ENCODE measurements at places on chromosomes 1 and 21.

GRCh38 chr1:43174873-43175272, 2.7 kb downstream of the CFAP57 start:
- DNase-seq, result no peak

DNA sequence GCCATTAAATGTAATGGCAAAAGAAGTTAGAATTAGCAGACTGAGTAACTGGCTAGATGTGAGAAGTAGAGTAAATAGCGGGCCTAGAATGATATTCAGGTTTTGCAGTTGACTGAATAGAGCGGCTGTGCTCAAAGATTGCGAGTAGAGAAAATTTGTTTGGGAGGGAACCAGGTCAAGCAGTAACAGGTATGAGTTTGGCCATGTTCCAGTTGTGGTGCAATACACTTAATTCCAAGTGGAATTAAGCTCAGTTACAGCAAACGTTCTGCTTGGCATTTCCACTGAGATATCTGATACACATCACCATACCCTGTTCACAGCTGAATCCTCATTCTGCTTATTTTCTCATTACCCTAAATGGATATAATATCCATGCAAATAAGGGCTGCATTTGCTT, 1382.9 kb downstream of the MRPL39 start:
- no peak for DNase-seq

- peak; percentile 16 for DNase-seq
Observed at GRCh38 chr1:91809317-91809716, 76.6 kb downstream of the TGFBR3 start.

DNA sequence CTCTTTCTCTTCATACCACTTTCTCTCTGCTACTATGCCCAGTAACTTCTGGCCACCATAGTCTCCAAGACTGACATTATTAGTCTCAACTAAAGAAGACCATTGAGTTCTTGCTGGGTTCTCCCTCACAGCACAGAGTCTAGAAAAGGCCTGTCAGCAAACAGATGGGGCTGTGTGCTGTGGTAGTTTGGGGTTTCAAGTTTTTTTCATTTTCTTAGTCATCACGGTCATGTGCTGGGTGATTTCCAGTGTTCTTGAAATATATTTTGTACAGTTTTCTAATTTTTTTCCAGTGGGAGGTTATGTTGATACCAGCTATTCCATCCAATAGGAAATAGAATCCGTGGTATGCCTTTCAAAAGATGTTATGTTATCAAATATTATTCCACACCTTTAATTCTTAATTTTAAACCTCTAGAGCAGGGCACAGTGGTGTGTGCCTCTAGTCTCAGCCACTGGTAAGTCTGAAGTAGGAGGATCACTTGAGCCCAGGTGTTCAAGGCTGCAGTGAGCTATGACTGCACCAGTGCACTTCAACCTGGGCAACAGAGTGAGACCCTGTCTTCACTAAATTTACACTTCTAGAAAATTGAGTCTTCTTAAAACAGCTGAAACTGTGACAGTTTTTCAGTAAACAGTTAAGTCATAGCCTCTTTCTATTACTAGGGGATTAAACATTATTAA, 8.3 kb downstream of the CFHR2 start:
- DNase-seq, result no peak

DNA sequence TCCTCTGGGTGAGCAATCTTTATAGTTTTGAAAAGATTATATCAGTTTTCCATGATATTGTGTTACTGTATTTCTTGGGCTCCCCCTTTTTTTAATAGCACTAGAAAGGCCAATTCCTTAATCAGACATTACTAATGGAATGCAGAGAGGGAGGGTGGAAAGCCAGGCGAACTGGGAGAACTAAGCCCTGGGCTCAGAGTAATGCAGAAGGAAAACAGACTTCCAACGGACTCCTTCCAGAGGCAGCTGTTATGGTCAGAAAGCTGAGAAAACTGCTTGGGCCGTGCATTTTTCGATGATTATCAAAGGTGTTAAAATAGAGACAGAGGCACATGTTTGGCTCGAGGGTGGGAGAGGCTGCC, 206.3 kb downstream of the FOXD2 start:
- peak; percentile 28 for DNase-seq

GRCh38 chr1:159054427-159054826, 22.1 kb downstream of the AIM2 start:
- DNase-seq, result no peak

DNA sequence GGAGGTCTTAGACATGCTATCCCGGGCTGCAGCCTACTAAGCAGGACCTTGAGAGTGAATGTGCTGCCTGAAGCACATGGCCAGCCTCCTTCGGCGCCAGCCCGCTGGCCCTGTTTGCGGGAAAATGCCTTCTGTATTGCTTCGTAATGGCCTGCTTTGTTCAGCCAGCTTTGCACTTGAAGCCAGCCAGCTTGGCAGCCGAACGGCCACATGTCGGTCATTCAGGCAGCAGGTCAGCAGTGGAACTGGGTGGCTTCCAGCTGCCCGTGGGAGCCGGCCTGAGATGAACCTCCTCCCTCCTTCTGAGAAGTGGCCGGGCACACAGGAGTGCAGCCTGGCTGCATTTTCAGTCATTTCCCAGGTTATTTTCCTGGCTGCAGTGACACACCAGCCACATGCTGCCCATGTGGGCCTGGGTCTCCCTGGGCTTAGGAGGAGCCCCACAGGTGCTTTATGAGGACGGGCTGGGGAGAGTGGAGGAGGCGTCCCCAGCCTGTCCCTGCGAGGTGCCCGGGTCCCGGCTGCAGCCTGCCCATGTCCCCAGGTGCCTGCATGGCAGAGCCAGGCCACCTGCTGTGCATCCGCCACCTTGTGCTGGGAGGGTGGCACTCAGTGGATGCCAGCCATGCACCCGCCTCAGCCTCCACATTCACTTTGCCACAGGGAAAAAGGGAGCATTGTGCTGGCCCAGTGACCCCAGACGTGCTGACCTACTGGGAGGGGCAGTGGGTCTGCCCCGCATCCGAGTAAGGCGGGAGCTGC, 103.5 kb downstream of the SIK1 start:
- DNase-seq, result no peak

DNA sequence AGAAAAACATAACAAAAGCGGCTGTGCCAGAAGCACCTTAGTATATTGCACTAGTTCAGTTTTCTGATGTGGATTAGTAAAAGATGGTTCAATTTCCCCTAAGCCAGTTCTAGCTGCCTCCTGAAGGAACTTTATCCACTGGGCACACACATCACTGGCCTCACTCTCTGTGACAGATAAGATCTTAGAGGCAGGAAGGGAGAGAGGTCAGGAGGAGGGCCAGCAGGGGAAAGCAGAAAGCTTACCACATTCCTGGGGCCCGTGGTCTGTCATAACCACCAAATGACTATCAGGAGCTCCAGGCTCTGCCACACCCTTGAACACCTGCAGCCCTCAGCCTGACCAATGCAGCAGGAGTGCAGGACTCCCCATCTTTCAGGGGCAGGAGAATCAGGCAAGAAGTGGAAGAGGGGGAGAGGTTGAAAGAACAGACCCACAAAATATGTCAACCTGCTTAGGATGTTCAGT, 37.8 kb downstream of the LRRC71 start:
- DNase-seq, result no peak

GRCh38 chr1:219555806-219556205, 57.1 kb downstream of the ZC3H11B start:
- DNase-seq, result no peak

DNA sequence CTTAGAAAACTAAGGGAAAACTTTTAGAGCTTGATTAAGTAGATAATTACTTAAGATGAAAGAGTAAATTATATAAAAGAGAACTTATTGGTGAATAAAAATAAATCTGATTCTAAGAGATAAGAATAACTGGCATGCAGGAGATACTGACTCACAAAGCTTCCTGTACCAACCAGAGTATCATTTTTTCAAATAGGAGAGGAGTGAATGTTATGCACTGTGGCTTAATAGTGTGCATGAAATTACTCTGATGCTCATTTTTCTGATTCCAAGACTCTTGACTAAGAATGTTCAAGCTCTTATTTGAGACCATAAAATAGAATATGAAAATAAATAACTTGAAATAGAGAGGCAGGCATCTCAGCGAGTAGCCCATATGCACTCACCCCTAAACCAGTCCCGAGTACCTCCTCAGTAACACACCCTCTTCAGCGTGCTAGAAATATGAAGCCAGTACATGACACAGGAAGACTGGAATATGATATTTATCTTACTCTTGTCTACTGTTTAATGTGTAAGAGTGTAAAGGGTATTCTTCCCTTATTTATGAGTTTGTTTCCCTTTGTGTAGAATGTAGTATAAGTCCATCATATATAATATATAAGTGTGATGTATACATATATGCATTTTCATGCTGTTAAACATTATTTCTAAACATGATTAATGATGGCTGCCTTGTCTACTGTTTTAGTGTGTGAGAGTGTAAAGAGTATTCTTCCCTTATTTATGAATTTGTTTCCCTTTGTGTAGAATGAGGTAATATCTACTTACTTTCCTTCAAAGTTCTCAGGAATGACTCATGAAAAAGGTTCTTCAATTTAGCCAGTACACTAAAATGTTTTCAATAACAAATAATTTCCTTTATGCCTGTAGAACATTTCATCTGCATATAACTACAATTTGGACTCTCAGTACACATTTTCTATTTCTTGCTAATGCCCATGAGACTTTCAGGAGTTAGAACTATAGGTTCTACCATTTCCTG, 99.2 kb upstream of the PALMD start:
- DNase-seq, result no peak

GRCh38 chr21:17783481-17784179, 35.5 kb downstream of the C21orf91 start:
- DNase-seq, result no peak

Measured in hepatic stellate cell (primary cell).